Type B pancreatic cell (in vitro differentiated cells): ENCODE measurements at places on chromosomes 7 and 10.
A peak's percentile ranks its signal among the peaks of the same experiment; 100 is the strongest.

GRCh38 chr7:148701414-148701813 is 2.7 kb downstream of the CUL1 start:
- H3K4me3 ChIP-seq, result peak overlapping the region; percentile 91
- H3K27ac ChIP-seq, result peak overlapping the region; percentile 85
- no peaks in the 10 kb centered on the region for H3K27me3 ChIP-seq
- H3K4me1 ChIP-seq, result peaks cover 51% of the 10 kb centered on the region
- no peak for DNase-seq
- no peaks in the 10 kb centered on the region for H3K36me3 ChIP-seq

GRCh38 chr7:80916770-80917741 is 1.8 kb downstream of the SEMA3C start:
- no peaks in the 10 kb centered on the region for H3K27me3 ChIP-seq
- H3K36me3 ChIP-seq, result peaks cover 25% of the 10 kb centered on the region
- H3K4me3 ChIP-seq, result peak overlapping the region; percentile 93
- DNase-seq, result no peak
- peak overlapping the region; percentile 55 for H3K27ac ChIP-seq

DNA sequence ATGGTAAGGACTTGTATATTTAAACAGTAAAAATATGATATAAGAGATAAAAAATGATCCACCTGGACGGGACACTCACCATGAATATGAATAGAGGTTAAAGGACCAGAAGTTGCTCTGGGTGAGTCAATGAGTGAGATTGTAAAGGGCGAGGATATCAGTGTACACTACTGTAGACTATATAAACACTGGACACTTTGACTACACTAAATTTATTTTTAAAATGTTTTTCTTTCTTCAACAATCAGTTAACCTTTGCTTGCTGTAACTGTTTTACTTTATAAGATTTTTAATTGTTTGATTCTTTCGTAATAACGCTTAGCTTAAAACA is 202.8 kb downstream of the VTI1A start:
- H3K36me3 ChIP-seq, result no peaks in the 10 kb centered on the region
- no peak overlapping the region for H3K4me3 ChIP-seq
- no peak for DNase-seq
- peaks cover 14% of the 10 kb centered on the region for H3K4me1 ChIP-seq

DNA sequence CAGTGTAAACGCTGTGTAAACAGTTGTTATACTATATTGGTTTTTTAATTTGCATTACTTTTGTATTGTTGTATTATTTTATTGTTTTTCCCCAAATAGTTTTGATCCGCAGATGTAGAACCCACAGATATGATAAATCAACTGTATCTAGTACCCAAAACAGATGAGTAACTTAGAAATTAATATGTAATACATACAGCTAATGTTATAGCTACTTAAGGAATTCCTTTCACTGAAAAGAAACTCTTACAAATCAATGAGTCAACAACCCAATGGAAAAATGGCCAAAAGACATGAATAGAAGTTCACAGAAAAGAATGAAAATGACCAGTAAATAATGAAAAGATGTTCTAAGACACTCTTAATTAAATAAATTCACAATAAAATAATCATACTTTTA is 32.3 kb upstream of the ARL4A start:
- no peak overlapping the region for H3K4me3 ChIP-seq
- H3K36me3 ChIP-seq, result no peaks in the 10 kb centered on the region
- no peak for DNase-seq
- H3K27ac ChIP-seq, result no peak overlapping the region
- H3K4me1 ChIP-seq, result no peaks in the 10 kb centered on the region

GRCh38 chr7:18180685-18181084 is 153.0 kb upstream of the PRPS1L1 start:
- H3K4me1 ChIP-seq, result no peaks in the 10 kb centered on the region
- DNase-seq, result no peak
- no peak overlapping the region for H3K27ac ChIP-seq
- H3K4me3 ChIP-seq, result no peak overlapping the region
- H3K36me3 ChIP-seq, result no peaks in the 10 kb centered on the region
- no peaks in the 10 kb centered on the region for H3K27me3 ChIP-seq

GRCh38 chr10:122974023-122974422 is 6.2 kb upstream of the PSTK start:
- H3K27ac ChIP-seq, result no peak overlapping the region
- H3K4me3 ChIP-seq, result no peak overlapping the region
- H3K36me3 ChIP-seq, result no peaks in the 10 kb centered on the region
- H3K27me3 ChIP-seq, result peaks cover 15% of the 10 kb centered on the region
